Stimulated activated CD8-positive, alpha-beta memory T cell treated with anti-CD3 and anti-CD28 coated beads, Interleukin-7, amount 100 ng/mL, for 4 hours (primary cell): ENCODE measurements at places on chromosomes 6 and 20.

GRCh38 chr6:31037169-31037568, 26.9 kb downstream of the MUC22 start:
- DNase-seq: no peak

DNA sequence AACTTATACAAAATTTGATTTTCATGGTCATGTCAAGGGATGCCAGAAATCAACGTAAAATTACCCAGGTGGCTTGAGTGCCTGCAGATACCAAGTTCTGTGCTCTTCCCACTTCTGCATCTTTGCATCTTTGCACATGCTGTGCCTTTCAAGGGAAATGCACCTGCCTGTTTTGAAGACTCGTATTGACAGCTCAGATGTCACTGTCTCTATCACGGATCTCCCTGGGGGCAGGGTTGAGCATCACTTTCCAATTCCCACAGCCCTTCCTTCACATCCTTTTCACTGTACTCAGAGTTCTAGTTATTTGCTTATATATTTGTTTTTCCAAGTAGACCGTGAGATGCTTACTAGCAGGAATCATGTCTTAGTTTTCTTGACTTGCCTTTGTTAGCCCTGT, 274.2 kb downstream of the CDH26 start:
- DNase-seq: no peak

GRCh38 chr6:144870782-144871181, 585.6 kb downstream of the UTRN start:
- DNase-seq: no peak

DNA sequence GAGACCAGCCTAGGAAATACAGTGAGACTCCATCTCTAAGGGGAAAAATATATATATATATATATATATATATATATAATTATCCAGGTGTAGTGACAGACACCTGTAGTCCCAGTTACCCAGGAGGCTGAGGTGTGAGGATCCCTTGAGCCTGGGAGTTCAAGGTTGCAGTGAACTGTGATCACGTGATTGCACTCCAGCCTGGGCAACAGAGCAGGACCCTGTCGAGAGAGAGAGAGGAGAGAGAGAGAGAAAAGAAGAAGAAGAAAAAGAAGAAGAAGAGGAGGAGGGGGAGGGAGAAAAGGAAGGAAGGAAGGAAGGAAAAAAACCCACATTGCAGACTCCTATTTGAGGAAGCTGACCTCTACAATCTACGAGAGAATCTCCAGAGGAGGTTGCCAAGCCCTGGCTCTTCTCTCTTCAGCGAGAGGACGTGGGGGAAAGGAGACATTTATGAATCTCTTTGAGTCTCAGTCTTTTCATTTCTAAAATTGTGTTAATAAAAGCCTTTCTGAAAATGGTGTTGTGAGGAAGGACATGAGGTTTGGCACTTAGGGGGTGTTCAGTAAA, 49.7 kb downstream of the COL11A2 start:
- DNase-seq: no peak

- no peak for DNase-seq
These were observed 47.4 kb downstream of the PDE10A start for GRCh38 chr6:165615636-165616035.

- DNase-seq: no peak
These were observed 118.9 kb downstream of the QKI start for GRCh38 chr6:163533443-163533842.

DNA sequence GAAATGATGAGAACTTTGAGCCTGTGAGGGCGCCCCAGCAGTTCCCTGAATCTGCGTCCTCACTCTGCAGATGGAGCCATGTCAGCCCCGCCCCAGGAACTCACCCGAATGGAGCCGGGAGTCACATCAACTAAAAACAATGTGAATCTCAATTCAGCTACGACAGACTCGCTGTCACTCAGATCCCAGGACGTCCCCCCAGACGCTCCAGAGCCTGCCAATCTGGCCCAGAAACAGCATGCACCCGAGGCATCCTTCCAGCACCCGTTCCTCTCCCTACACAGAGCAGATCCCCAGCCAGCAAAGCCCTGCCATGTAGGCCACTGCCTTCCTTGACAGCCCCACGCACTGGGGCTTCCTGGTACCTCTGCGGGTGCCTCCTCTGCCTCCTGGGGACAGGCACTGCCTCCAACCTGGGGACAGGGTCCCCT, 248.0 kb downstream of the TTLL2 start:
- no peak for DNase-seq

GRCh38 chr6:145809211-145809610, 5.4 kb downstream of the FBXO30 start:
- DNase-seq: no peak

GRCh38 chr6:89120371-89120770, 2.5 kb upstream of the SRSF12 start:
- DNase-seq: no peak

DNA sequence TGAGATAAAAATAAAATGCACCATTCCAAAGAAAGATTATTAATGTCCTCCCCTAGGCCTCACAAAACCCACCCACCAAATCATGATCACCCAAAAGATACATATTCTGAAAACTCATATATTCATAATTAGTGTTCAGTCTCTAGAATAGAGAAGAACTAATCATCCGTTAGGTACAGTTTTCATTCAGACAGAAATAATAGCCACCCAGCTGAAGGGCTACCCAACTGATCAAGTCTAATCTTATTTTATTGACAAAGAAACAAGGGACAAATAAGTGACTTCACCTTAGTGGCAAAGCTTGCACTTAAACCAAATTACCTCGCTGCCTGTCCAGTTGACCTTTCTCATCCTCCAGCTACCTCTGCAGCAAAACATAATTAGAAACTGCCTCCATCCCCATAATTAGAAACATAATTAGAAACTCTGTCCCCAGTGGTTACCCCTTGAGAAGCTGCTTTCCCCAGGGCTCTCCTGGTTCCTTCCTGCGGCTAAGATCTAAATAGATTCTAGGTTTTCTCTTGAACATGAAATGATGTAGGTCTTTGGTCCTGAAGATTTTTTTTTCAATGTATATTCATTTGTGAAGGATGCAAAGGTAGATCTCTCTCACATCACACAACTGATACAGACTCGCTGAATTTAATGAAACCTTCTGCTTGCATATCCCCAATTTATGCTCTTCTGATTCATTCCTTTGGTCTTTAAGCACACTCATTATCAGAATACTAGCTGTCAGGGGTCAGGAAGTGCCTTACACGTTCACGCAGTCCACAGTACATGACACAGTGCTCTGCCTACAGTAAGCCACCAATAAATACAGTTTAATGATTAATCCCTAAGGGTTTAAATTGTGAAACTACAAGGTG, 46.3 kb downstream of the HBS1L start:
- DNase-seq: no peak

DNA sequence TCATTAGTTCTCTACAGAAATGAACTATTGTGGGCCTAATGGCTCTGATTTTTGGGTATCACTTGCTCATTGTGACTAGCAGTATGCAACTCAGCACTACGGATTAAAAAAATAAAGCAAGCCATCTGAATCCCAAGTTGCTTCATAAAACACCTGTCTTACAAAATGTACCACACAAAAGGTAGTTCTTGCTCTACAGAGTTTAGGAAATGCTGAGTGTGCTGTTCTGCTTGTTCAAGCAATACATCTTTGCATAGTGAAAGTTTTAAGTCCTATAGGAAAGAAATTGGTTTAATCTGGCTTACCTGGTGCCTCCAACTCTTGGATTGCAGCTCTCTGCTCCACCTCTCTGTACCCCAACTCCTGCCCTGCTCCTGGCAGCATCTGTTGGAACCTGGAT, 266.7 kb upstream of the AGPAT4 start:
- DNase-seq: no peak

- DNase-seq: no peak
These were observed 143.3 kb upstream of the MAP3K7 start for GRCh38 chr6:90730151-90730673.

GRCh38 chr6:166393535-166393823, 10.7 kb upstream of the MPC1 start:
- no peak for DNase-seq

- peak; percentile 9 for DNase-seq
These were observed 717 bp upstream of the ASF1A start for GRCh38 chr6:118893064-118893806.
